ENCODE measurements at places on chromosomes 1 and 21.

DNA sequence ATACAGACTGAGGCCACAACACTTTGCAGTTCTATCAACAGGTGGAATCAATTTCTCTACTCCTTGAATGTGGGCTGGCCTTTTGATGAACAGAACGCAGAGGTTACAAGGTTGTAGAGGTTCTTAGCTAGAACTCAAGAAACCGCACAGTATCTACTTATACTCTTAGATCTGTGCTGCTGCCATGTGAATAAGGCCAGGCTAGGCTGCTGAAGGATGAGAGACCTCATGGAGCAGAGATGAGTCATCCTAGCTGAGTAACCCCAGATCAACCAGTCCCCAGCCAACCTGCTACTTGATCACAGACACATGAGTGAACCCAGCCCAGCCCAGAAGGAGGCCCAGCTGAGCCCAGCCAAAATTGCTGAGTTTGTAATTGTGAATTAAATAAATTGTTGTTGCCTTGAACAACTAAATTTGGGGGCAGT, 35.3 kb upstream of the BCAR3 start:
- DNase-seq = no peak

GRCh38 chr21:45207839-45208626, 79.7 kb downstream of the POFUT2 start:
- DNase-seq = no peak

DNA sequence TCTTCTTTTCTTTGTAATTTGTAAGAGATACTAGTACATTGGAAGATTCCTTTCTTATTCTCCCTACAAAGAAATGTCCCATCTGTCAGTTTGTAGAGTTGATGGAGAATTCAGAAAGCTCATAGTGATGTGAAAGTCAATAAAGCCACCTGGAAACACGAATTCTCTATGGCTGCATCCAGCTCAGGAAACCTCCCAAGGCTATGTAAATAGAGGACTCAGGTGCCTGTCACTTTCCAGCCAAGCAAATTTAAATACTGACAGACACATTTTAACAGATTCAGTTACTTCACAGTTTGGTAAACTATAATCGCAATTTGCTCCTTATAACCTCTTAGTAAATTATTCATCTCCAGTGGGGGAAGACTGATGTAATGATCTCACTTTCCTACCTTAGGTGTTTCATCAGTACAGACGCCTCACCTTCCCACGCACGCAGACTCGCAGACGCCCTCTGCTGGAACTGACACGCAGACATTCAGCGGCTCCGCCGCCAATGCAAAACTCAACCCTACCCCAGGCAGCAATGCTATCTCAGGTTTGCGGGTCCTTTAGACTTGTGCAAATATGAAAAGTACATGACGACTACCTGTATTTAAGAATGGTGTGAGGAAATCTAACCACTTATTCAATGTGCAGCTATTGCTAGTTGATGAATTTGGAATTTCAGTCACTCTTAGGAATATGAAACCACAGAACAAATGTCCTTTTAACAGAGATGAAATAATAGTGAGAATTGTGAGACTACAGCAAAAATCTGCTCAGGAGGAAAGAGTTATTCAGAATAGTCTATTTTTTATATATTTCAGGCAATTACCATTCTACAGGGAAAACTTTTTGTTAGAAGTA, 60.6 kb downstream of the PTPRC start:
- peak; percentile 38 for DNase-seq

GRCh38 chr1:192913683-192914082, 104.8 kb downstream of the RGS2 start:
- no peak for DNase-seq

- no peak for DNase-seq
Observed at GRCh38 chr1:174940646-174941175, 59.0 kb upstream of the CACYBP start.

DNA sequence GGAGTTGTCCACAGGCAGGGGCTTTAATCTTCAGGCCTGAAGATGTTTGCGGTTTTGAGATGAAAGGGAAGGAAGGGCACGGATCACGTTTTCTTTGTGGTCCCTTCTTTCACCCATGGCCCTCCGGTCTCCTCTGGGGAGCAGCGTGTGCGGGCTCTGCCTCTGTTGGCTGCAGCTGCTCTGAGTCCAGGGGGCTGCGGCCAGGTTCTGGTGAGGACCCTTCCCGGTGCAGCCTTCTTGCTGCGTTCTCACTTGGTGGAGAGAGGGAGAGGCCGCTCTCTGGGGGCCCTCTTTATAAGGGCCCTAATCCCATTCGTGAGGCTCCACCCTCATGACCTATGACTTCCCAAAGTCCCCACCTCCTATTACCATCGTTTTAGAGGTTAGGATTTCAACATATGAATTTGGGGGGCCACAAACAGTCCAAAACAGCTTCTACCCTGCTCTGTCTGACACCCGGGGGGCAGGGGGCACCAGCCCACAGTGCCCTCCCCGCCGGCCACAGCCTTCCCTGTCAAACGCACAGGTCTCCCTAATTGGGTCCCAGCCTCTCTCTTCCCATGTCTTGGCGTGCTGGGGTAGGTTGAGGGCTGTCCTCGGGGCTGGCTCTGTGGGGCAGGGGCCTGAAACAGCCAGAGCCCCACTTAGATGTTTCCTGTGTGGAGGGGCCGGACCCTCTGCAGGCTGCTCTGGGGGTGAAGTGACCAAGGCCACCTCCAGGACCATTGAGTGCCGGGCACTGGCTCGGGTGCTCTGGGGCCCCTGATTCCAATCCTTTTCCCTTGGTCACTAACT, 100.1 kb upstream of the C1orf174 start:
- DNase-seq = no peak

- DNase-seq = no peak
Observed at GRCh38 chr1:31576201-31576669, at the start of gene TINAGL1. Gene TINAGL1 (plus strand): TSS chr1:31576515. CDS start chr1:31577149, 634 bp downstream.

DNA sequence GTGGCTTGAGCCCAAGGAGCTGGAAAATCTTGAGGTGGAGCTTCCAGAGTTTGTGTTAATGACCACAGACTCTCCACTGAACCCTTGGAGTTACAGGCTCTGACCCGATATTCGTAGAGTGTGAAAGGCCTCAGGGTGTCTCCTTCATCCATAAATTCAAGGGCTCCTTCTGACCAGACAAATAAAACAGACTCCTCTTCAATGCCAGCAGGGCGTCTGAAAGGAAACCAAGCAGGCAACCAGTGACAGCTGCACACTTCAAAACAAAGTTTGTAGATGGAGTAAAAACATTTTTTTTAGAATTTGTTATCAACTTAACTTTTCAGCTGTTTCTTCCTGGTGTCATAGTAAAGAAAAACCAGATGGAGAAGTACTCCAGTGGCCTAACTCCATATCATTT, 161.1 kb downstream of the KCTD3 start:
- DNase-seq = no peak

GRCh38 chr1:25703671-25704266, 87.2 kb downstream of the MAN1C1 start:
- no peak for DNase-seq

Data from immature natural killer cell (primary cell).